NCI-H460 (cell line): ENCODE measurements at places on chromosomes 5 and 9. TPM values are rescaled to one million over a fixed set of nuclear protein-coding genes. Genes with fewer than 3 reads are reported as not detected.

C5orf58 gene
- not detected in 2 replicates for total RNA-seq

MAMDC4 gene
- 4.4 and 4.5 TPM in 2 replicates for total RNA-seq

SNX30 gene
- total RNA-seq: 6.3 and 8.2 TPM in 2 replicates

SPZ1 gene
- not detected in 2 replicates for total RNA-seq

MELK gene
- total RNA-seq: 28.5 and 34.1 TPM in 2 replicates

OCLN gene
- total RNA-seq: 7.7 and 8.7 TPM in 2 replicates

ANKRD20A1 gene
- total RNA-seq: 0.02 TPM in 1 of 2 replicates, not detected in the other

EIF4E1B gene
- total RNA-seq: not detected in 2 replicates

SOHLH1 gene
- total RNA-seq: not detected in 2 replicates

NRG2 gene
- total RNA-seq: 3.0 and 3.9 TPM in 2 replicates

GPR150 gene
- not detected in 2 replicates for total RNA-seq

MVB12B gene
- total RNA-seq: 5.0 and 5.5 TPM in 2 replicates

RNF183 gene
- total RNA-seq: 0.32 TPM in 1 of 2 replicates, not detected in the other
